Endothelial cell (in vitro differentiated cells): ENCODE measurements at places on chromosomes 4 and X.

DNA sequence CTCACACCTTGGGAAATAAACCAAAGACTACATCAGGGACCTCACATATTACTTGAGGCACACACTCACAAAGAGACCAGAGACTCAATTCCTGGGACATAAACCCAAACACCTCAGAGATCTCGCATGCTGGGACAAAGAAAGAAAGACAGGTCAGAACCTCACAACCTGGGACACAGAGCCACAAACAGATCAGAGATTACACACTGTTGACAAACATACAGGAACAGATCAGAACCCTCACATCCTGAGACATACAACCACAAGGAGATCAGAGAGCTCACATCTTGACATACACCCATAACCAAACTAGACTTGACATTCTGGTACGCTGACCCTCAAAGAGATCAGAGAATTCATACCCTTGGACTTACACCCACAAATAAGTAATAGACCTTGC is 17.3 kb downstream of the SUV39H1 start:
- no peak for DNase-seq

DNA sequence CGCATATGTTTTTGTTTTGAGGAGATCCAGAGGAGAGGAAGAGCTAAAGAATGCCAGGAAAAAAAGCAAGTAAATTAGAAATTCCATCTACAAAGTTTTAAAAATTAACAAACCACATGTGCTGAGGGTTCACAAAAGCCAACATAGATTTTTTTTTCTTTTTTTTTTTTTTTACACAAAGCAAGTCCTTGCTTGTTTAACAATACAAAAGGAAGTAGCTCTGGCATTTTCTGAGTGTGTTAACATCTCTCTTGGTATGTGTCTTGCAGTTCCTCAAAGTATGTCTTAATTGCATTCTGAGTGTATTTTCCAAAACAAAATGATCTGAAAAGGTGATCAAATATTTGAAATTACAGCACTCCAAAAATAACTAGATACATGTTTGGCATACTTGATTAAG is 1682.7 kb upstream of the AGA start:
- DNase-seq: no peak

DNA sequence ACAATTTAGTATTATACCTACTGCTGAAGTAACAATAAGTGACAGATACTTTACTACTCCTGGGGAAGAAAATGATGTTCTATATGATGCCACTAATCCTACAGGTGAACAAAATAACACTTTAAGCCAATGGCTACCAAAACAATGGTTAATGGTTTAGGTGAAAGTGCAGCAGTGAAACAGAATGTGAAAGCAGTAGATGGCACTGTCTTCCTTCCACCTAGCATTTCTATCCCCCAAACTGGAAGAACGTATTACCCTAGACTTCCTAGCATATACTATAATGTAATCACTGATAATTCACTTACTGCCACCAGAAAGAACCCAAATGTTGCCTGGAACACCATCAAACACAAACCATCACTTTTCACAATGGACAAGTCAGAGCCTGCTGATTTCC is 18.9 kb upstream of the CABS1 start:
- DNase-seq: no peak

GRCh38 chr4:38275331-38276100 is 315.3 kb downstream of the PTTG2 start:
- no peak for DNase-seq

GRCh38 chr4:187362937-187363857 is 632.4 kb upstream of the ZFP42 start:
- DNase-seq: no peak

GRCh38 chr4:173056271-173056670 is 112.3 kb upstream of the GALNT7 start:
- DNase-seq: no peak

GRCh38 chr4:80271801-80272200 is 5.3 kb downstream of the FGF5 start:
- DNase-seq: no peak

DNA sequence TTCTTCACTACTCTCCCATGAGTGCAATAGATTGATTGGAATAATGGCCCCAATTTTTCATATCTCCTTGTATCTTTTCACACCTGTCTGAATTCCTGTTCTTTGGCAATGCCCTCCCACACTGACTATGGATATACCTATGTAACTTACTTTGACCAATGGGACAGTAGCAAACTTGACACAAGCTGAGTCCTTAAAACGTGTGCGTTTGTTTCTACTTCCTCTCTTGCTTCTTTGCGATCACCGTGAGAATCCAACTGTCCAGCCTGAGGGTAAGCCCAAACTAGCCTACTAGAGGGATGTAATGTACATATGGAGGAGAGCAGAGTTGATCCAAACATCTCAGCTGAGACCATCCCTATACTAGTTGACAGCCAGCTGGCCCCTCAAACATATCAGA is 19.3 kb downstream of the TEC start:
- no peak for DNase-seq

DNA sequence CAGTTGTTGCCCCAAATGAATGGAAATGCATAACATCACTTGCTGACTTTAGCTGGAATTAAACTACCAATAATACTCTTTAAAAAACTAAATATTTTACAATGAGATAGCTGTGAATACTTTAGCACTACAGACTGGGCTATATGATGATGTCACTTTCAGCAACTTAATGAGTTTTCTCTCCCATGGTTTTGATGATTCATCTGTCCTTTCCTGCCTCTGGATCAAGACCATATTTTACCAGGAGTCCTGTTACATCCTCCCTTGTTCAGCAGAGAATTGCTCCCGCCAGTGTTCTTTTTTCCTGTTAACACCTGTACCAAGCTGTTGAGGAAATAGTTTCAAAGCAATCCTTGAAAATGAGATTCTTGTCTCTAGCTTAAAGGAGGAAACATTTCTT is 543.0 kb downstream of the SPRY1 start:
- no peak for DNase-seq

GRCh38 chr4:2843941-2844584 is 419 bp downstream of the ADD1 start:
- peak; percentile 61 for DNase-seq

DNA sequence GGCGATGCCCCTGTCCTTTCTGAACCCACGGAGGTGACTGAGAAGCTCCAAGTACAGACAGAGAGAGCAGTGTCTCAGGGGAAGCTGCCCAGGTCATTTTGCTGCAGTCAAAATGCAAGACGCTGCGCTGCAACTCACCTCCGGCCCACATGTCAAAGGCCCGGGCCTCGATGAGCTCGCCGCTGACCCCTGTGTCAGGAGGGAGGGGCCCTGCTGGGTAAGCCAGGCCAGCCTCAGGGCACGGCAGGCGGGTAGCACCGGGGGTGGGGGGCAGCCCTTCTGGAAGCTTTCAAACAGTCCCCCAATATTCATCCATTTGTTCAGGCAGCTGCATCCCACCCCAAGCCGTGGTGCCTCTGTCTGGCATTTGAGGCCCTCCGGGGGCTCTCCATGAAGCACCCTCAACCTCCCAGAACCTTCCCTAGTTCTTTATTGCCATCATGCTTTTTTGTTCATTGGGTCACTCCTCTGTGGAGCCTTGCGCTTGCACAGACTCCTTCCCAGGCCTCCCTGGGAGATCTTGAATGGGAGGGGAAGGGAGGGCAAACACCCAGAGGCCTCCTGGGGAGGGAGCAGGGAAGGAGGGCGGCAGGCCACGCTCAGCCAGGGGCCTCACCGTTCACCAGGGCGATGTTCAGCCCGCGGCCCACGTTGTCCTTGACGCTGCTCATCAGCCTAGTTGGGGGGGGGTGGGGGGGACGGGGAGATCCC is 8.2 kb downstream of the FAM3A start:
- DNase-seq: no peak

GRCh38 chrX:107442914-107443527 is 6.4 kb upstream of the FRMPD3 start:
- DNase-seq: no peak

DNA sequence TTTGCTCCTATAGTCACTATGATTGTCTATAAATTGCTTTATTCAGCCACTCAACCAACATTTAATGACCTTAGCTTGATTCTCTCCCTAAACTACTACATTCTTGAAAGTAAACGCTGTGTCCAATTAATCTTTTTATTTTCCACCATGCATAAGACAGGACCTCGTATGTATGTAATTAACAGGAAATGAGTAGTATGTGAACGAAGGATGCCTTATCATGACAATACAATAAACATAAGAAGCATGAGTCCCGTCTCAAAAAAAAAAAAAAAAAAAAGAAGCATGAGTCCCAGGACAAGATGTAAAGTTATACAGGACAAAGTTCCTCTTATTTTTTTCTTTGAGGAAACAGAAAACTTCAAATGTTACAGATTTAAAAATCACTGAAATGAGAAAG is 92.5 kb downstream of the PPP3CA start:
- no peak for DNase-seq

DNA sequence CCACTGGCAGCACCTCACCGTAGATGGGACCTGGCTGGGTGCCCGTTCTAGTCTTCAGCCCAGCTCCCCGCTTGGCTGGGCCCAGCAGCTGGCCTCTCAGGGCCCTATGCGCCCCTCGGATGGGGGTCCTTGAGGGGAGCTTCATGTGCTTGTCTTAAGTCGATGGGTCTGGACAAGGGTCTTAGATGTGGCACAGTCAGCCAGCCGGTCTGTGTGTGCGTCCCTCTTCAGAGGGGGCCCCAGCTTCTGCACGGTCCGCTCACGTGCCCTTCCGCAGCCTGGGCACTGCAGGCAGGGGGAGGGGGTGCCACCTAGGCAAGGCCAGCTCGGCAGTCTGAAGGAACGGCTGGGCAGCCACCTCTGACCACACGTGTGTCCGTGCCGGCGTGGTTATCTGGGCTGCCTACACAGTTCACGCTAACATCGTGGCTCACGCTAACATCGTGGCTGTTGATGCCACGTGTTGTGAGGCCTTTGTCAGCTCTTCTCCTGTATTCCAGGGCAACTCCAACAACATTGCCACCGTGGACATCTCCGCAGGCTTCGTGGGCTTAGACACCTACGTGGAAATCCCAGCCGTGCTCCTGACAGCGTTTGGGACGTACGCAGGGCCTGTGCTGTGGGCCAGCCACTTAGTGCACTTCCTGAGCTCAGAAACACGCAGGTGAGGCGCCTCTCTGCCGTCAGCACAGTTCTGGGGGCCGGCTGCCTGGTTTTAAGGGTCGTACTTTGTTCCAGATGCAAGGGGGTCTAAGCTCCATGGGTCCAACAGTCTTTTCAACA is 34.5 kb downstream of the PIGG start:
- no peak for DNase-seq

- DNase-seq: peak; percentile 59
Measured at GRCh38 chr4:76198411-76199237, 15.0 kb downstream of the SCARB2 start.

GRCh38 chr4:136706942-136707341 is 825.4 kb downstream of the PCDH18 start:
- no peak for DNase-seq

GRCh38 chr4:12928751-12929150 is 555.4 kb downstream of the RAB28 start:
- DNase-seq: no peak

- DNase-seq: no peak
Measured at GRCh38 chr4:89000844-89001360, 56.1 kb downstream of the FAM13A start.

DNA sequence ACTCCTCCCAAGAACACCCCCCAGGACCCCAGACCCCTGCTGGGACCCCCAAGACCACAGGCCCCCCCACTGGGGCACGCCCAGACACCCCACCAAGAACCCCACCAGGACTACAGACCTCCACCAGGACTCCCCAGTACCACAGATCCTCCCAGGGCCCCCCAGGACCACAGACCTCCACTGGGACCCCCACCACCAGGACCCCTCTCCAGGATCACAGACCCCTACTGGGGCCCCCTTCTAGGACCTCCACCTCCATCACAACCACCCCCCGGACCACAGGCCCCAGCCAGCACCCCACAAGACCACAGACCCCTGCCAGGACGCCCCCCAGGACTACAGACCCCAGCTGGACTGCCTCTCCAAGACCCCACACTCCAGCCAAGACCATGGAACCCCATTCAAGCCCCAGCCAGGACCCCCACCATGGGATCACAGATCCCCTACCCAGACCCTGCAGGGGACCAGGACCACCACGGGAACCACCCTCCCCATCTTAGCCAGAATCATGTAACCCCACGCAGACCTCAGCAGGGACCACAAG is 855 bp upstream of the DHRSX start:
- no peak for DNase-seq

GRCh38 chrX:124231451-124231759 is 101.1 kb upstream of the TEX13D start:
- no peak for DNase-seq
